ENCODE measurements at places on chromosomes 5 and 9.

GRCh38 chr5:10351919-10352318 is 1.6 kb upstream of the MARCHF6 start:
- no peak for DNase-seq

DNA sequence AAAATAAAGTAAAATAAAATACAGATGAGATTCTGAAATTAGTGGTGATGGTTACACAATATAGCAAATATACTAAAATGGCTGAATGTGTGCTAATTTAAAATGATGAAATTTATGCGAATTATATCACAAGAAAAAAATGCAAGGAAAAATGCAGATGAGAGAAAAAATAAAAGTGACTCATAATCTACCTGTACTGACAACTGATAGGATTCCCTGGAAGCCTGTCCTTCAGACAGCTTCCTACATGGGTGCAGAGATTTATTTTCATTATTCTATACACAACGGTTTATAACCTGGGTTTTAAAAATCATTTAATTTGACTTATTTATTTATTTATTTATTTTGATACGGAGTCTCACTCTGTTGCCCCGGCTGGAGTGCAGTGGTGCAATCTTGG is 5.8 kb upstream of the NCS1 start:
- DNase-seq: no peak

DNA sequence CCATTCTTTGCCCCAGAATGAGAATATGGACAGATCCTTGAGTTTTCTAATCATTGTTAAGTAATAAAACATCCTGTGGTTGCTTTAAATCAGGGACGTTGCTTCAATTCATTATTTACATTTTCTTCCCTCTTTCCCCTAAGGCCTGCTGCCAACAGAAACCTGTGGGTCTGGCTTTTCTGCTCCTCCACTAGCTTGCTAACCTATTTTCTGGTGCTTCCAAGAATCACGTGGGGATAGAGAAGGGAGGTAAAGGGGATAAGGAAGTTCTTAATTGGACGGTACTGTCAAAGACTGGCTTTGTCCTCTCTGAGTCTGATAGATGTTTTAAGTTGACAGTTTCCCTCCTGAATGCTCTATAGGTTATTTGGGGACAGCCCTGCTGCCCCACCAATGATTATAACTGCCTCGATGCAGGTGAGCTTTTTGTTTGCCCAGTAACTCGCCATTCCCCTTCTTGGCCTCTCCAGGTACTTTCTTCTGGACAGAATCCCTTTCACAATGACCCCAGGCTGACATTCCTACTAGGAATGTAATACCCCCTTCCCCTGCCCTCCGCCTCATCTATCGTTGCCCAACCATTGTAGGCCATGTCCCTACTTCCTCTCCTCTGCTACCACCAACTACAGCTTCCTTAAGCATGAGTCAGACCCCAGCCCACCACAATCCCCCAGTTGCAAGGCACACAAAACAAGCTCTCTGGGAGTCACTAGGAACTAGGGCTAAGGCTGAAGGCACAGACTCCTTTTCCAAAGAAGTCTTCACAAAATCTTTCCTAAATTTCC is 19.9 kb upstream of the CPEB4 start:
- no peak for DNase-seq

- no peak for DNase-seq
Measured at GRCh38 chr5:6260846-6261245, 117.5 kb downstream of the MED10 start.

- no peak for DNase-seq
Measured at GRCh38 chr5:132856011-132856410, 10.3 kb downstream of the GDF9 start.
